Fibroblast of upper back skin (primary cell): ENCODE measurements at places on chromosomes 12 and 14.

GRCh38 chr12:8698132-8698851 is 501 bp downstream of the RIMKLB start:
- peak; percentile 50 for DNase-seq

GRCh38 chr14:90193925-90194324 is 62.4 kb upstream of the PSMC1 start:
- no peak for DNase-seq

DNA sequence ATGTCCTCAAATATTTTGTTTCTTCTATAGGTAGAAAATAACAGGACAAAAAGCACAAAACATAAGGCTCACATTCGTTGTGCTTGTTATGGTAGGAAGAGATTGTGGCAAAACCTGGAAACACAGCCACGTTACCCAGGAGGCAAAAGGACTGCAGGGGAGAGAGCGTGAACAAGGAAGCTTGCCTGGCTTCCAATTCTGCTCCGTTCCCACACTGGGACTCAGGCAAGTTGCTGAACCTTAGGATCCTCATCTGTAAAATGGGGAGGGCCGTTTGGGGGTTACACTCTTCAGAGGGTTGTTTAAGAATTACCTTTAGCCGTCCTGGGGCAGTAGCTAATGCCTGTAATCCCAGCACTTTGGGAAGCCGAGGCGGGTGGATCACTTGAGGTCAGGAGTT is 205.3 kb downstream of the SSPN start:
- DNase-seq: no peak

GRCh38 chr14:51498411-51499227 is 153.1 kb upstream of the FRMD6 start:
- DNase-seq: no peak

DNA sequence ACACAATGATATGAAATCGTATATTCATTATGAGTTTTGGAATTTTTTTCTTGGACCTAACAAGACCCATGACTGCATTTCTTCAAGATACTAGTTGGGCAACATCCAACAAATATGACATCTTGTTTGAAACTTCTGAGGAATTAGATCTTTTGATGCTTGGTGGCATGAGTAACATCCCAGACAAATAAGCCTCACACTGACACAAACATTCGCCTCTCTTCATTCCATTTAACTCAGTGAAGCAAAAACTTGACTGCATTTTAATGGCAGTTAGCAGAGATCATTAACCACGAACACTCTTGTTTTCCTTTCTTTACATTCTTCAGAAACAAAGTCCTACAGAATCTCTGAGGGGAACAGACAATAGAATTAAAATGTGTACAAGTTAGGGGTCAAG is 758.3 kb downstream of the C12orf50 start:
- DNase-seq: peak; percentile 68

DNA sequence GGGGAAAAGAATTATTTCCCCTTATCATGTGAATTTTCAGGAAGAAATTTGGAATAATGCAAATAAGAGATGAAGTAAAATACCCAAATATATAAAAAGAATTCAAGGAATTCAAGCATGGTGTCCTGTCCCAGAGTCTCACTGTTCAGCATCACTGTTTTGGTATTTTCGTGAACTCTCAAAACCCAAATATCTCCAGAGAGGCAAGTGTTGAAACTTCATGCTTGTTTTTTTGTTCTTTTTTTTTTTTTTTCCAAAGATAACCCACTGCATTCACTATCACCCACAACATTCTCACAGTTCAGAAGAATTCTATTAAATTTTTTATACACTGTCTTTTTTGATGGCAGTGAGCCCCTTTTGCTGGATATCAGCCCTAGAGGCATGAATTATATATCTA is 354.9 kb downstream of the DIO2 start:
- peak; percentile 58 for DNase-seq
